ENCODE measurements at places on chromosomes 2 and 18.

- no peak for DNase-seq
These were observed 70.9 kb downstream of the TCF4 start for GRCh38 chr18:55517055-55517454.

GRCh38 chr2:229300790-229301189, 29.7 kb upstream of the PID1 start:
- DNase-seq, result no peak

DNA sequence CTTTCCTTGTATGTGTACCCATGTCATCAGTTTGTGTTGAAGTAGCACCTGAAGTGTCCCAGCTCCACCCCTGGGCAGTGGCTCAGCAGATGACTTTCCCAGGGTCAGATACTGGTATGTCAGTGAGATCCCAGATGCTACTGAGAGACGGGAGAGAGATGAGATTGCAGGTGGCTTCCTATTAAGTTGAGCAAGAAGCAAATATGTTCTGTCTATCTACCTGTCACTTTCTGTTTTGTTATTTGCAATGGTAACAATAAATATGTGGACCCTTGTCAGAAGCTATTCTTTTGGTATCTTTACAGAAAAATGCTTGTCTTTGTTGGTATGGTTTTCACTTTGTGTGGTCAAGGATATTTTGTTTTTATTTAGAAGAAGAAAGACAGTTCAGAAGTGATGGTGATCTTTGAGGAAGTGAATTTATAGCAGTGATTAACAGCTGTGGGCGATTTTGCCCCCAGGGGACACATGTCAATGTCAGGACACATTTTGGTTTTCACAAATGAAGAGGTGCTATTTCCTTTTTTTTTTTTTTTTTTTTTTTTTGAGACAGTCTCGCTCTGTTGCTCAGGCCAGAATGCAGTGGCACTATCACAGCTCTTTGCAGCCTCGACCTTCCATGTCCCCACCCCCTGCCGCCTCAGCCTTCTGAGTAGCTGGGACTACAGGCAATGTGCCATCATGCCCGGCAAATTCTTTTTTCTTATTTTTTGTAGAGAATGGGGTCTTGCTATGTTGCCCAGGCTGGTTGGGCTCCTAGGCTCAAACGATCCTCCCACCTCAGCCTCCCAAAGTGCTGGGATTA, 21.4 kb downstream of the MGAT5 start:
- DNase-seq, result no peak

GRCh38 chr2:128424406-128425171, 105.9 kb upstream of the HS6ST1 start:
- DNase-seq, result no peak

GRCh38 chr2:189427872-189428271, 13.4 kb upstream of the WDR75 start:
- no peak for DNase-seq
